Muscle of leg (tissue), 16 donors: ENCODE measurements at places on chromosomes 1 and 21. TPM values are rescaled to one million over a fixed set of nuclear protein-coding genes. Genes with fewer than 3 reads are reported as not detected.

- peak overlapping the region; percentile 84 for H3K27ac ChIP-seq
- H3K36me3 ChIP-seq = no peaks in the 10 kb centered on the region
- no peak for DNase-seq
- no peaks in the 10 kb centered on the region for H3K27me3 ChIP-seq
Observed at GRCh38 chr1:150273311-150273710, 721 bp downstream of the C1orf54 start.

The OR2T29 gene
- not detected for total RNA-seq

The ARHGEF16 gene
- total RNA-seq = 0.40 TPM

The EPHA2 gene
- 3.3 TPM for total RNA-seq
